ENCODE measurements at places on chromosomes 4 and X. TPM values are rescaled to one million over a fixed set of nuclear protein-coding genes. Genes with fewer than 3 reads are reported as not detected.

- H3K4me3 ChIP-seq = no peak overlapping the region
- H3K27me3 ChIP-seq = no peaks in the 10 kb centered on the region
- no peaks in the 10 kb centered on the region for H3K4me1 ChIP-seq
- no peak for DNase-seq
- H3K27ac ChIP-seq = no peak overlapping the region
- H3K36me3 ChIP-seq = no peaks in the 10 kb centered on the region
Measured at GRCh38 chrX:39502486-39502885, 595.3 kb downstream of the BCOR start.

GC gene
- not detected for total RNA-seq

DNA sequence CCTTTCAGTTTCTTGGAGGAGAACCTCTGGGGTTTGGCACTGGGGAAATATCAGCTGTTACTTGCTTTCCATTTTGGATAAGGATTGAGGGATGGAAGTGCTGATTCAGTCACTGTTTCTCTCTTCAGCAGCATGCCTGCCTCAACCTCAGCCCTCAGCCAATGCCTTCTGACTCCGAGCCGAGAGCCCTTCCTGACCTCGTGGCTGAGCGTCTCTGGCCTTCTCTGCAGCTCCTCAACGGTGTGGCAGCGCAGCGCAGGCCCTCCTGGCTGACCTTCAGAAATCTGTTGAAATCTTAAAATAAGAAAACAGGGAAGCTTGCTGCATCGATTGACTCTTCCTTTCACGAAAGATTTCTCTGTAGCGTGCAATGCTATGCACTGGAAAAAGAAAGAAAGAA, 434.3 kb upstream of the FAT1 start:
- DNase-seq = no peak
- H3K27me3 ChIP-seq = no peaks in the 10 kb centered on the region
- H3K27ac ChIP-seq = no peak overlapping the region
- H3K4me3 ChIP-seq = no peak overlapping the region
- H3K36me3 ChIP-seq = no peaks in the 10 kb centered on the region

- no peak overlapping the region for H3K4me3 ChIP-seq
- DNase-seq = no peak
- H3K27me3 ChIP-seq = no peaks in the 10 kb centered on the region
- no peaks in the 10 kb centered on the region for H3K4me1 ChIP-seq
Measured at GRCh38 chrX:362351-362750, 24.4 kb downstream of the PPP2R3B start.

GRCh38 chrX:119688911-119689321, 4.1 kb downstream of the SEPTIN6 start:
- no peak overlapping the region for H3K4me3 ChIP-seq
- H3K4me1 ChIP-seq = peaks cover 13% of the 10 kb centered on the region
- no peaks in the 10 kb centered on the region for H3K36me3 ChIP-seq
- no peak for DNase-seq

GRCh38 chrX:66017659-66018170, 22.2 kb downstream of the VSIG4 start:
- H3K4me3 ChIP-seq = no peak overlapping the region
- H3K27me3 ChIP-seq = no peaks in the 10 kb centered on the region
- no peaks in the 10 kb centered on the region for H3K36me3 ChIP-seq
- DNase-seq = no peak
- H3K4me1 ChIP-seq = no peaks in the 10 kb centered on the region

EGF gene
- total RNA-seq = 13.4 TPM

Data from right atrium auricular region (tissue), 2 donors.